ENCODE measurements at places on chromosomes 6 and 20. TPM values are rescaled to one million over a fixed set of nuclear protein-coding genes. Genes with fewer than 3 reads are reported as not detected.

The SLC44A4 gene
- 0.05 TPM for total RNA-seq

The TBCC gene
- 33.2 TPM for total RNA-seq

The SLC17A1 gene
- total RNA-seq, result not detected

The ADAT2 gene
- total RNA-seq, result 7.1 TPM

The TTLL9 gene
- total RNA-seq, result 0.29 TPM

The SCRT2 gene
- not detected for total RNA-seq

The FKBP5 gene
- 22.9 TPM for total RNA-seq

The EYS gene
- total RNA-seq, result not detected

The SMLR1 gene
- not detected for total RNA-seq

The TINAG gene
- total RNA-seq, result 4.8 TPM

The PAK5 gene
- total RNA-seq, result not detected

The RSPO4 gene
- total RNA-seq, result not detected

The GTSF1L gene
- not detected for total RNA-seq

The PGC gene
- not detected for total RNA-seq

The EYA4 gene
- 0.12 TPM for total RNA-seq

The FAM162B gene
- total RNA-seq, result 1.5 TPM

The POLR1H gene
- total RNA-seq, result 26.4 TPM

The TNFRSF21 gene
- total RNA-seq, result 83.1 TPM

The SLC26A8 gene
- total RNA-seq, result not detected

The ZCCHC3 gene
- 19.5 TPM for total RNA-seq

The CST1 gene
- 24.5 TPM for total RNA-seq

The CTNNBL1 gene
- 32.4 TPM for total RNA-seq

The KHDC3L gene
- not detected for total RNA-seq

The SFTA2 gene
- not detected for total RNA-seq

All from glomerular endothelial cell (primary cell).